Stimulated activated CD8-positive, alpha-beta memory T cell treated with anti-CD3 and anti-CD28 coated beads, Interleukin-7, amount 100 ng/mL, for 4 hours (primary cell): ENCODE measurements at places on chromosomes 3 and 15.

GRCh38 chr15:71812966-71813722 is 2.8 kb downstream of the NR2E3 start:
- no peak for DNase-seq

DNA sequence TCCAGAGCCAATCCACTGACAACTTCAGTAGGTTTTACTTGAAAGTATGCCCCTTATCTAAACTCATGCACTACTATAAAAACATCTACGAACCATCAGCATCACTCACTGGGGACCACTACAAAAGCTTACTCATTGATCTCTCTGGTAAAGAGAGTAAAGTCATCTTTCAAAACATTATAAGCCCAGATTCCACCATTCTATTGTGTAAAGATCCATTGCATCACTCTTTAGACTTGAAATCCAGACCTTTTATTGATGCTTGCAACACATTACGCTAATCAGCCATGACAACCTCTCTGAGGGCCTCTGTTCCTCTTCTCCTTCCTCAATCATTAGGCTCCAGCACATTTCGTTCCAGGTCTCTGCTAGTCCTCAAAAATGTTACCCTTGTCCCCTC is 248.9 kb upstream of the WNT5A start:
- DNase-seq: no peak

- DNase-seq: no peak
Measured at GRCh38 chr3:139260793-139261736, 82.8 kb upstream of the MRPS22 start.

DNA sequence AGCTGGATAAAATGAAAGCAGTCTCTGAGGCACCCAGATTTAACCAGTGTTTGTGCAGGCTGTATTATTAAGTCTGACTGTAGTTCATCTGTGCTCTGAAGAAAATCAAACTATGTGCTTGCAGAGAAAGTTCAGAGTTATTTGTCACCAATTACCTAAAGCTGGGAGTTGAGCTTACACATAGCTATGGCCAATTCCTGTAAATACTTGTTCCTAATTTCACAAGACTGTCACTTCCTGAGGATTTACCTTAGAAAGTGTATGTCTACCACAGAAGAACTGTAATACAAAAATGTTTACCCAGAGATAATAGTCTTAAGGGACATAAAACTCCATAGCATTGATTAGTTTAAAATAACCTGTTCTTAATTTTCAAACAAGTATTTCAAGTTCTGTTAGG is 628.4 kb upstream of the TGFBR2 start:
- no peak for DNase-seq

GRCh38 chr3:23981955-23982354 is 36.9 kb downstream of the NR1D2 start:
- no peak for DNase-seq

GRCh38 chr15:50506121-50506520 is 40.3 kb downstream of the USP50 start:
- DNase-seq: no peak

DNA sequence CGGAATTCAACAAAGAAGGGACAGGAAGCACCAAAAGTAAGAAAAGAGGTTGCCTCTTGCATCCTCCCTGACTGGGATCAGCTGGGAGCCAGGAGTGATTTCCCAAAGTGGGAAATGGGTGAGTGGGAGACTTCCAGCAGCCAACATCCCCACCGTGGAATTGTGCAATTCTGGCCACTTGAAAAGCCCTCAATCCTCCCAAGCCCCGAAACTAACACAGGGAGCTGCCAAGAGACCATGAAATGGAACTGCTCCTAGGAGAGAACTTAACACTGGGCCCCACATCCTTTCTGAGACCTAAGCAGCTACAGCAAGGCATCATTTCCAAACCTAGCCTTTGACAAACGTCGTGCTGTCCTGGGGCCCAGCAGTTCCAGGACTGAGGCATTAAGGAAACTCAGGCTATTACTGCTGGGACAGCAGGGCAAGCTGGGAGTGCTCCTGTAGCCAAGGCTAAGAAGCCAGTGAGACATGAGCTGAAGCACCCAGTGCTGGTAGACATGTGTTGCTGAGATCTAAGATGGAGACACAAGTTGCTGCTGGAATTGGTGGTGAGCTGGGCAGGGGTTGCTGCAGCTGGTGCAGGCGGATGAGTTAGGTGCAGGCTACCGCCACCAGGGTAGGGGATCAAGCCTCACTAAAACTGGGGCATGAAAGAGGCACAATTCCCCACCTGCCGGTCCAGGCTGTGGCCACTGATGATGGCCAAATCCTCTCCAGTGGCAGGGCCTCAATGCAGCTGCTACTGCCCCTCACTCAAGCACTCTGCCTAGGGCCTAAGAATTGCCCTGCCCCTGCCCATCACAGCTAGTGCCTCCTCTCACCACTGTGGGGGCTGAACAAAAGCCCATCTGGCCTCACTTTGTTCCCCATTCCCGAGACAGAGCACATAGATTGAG is 43.9 kb downstream of the ALDH1A2 start:
- DNase-seq: no peak

GRCh38 chr3:134054881-134055280 is 25.2 kb upstream of the SLCO2A1 start:
- DNase-seq: no peak

DNA sequence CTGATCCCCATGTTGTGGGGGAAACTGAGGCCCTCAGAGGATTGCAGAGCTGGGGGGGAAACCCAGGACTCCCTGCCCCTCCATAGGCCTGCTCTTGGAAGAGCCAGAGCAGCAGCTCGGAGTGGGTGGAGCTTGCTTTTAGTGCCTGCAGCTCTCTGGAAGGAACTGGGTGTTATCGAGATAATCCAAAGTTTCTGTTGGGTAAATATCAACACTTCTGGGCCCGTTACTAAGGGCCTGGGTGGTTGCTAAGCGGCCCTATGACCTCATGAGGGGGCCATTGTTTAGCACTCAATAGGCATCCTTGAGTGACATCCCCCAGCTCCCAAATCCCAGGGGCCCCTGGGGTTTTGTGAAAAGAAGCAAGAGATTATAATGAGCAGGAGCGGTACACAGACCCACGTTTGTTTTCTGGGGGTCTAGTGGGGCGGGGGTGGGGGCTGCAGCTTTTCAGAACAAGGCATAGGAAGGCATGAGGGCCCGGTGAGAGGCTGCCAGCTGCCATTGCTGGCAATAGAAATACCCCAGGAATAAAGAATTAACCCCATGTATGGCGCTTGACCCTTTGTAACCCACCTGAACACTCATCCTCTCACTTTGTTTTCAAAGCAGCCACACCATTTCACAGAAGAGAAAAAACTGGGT is 48.3 kb upstream of the ATP2B2 start:
- DNase-seq: no peak
